Omental fat pad (tissue), 4 donors: ENCODE measurements at places on chromosomes 11 and 22.

GRCh38 chr11:130726234-130727037 lies 189.8 kb downstream of the SNX19 start:
- no peak for DNase-seq

GRCh38 chr11:97856666-97857065 lies 1164.1 kb upstream of the CNTN5 start:
- no peak for DNase-seq

GRCh38 chr11:18056561-18057181 lies 10.6 kb upstream of the TPH1 start:
- DNase-seq = no peak

- no peak for DNase-seq
Measured at GRCh38 chr11:133053124-133053776, 479.1 kb downstream of the OPCML start.

DNA sequence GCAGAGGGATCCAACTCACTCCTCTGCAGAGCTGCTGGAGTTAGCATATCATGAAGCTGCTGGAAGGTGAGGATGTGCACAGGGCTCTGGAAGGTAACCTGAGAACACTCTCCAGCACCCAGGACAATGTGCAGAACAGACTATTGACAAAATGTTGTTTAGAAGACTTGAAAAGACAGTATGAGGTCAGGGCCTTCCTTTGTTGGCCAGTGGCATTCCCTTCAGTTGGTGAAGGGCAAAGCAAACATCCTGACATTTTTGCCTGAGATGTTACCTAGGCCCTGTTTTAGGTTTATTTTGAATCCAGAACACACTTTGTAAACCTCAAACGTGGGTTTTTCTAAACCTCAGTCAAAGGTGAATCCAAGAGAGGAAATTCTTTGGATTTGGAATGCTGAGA lies 67.8 kb downstream of the DEPDC5 start:
- DNase-seq = no peak

DNA sequence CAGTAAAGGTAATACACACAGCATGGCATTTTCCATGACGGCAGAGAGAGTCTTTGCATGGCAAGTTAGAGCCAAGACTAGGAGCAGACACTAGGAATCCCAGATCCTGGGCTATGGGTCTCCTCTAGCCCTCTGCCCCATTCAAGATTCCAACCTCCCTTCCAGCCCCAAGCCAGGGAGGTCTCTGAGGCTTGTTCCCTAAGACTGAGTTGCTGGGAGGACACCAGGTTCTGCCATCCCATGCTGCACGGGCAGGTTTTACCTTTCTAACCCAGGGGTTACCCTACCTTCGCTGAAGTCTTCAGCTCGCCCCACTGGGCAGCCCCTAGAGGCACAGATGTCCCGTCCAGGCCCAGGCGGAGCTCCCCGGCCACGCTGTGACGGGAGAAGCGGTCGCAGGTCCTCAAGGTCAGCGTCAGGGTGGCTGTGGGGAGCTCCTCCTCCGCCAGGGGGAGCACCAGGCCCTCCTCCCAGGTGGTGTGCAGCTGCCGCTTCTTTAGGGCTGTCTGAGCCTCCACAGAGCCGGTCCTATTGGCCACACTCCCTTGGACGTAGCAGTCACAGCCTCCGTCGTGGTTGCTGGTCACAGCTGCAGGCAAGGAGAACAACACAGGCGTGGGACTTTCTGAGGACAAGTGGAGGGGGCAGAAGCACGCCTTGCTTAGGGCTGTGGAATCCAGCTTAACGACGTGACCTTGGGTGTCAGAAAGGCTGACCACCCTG lies 33.8 kb downstream of the SYT13 start:
- no peak for DNase-seq

DNA sequence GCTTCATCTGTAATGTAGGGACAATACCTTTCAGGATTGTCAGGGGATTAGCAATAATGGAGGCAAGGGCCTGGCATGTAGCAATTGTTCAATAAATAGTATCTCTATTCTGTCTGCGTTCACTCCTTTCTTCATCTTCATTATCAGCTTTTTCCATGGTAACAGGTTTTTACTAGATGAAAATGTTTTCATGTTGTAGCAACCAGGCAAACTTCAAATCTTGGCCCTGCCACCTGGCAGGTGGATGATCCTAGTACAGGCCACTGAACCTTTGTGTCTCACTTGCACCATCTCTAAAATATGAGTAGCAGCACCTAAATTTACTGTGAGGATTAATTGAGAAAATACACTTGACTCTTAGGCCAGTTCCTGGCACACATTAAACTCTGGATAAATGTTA lies 83.4 kb downstream of the SWAP70 start:
- DNase-seq = no peak

GRCh38 chr11:46275964-46276641 lies 1.4 kb upstream of the CREB3L1 start:
- no peak for DNase-seq

GRCh38 chr22:22756109-22756508 lies 111.7 kb downstream of the GGTLC2 start:
- no peak for DNase-seq

- DNase-seq = no peak
Measured at GRCh38 chr11:128563308-128563707, 24.1 kb downstream of the ETS1 start.

DNA sequence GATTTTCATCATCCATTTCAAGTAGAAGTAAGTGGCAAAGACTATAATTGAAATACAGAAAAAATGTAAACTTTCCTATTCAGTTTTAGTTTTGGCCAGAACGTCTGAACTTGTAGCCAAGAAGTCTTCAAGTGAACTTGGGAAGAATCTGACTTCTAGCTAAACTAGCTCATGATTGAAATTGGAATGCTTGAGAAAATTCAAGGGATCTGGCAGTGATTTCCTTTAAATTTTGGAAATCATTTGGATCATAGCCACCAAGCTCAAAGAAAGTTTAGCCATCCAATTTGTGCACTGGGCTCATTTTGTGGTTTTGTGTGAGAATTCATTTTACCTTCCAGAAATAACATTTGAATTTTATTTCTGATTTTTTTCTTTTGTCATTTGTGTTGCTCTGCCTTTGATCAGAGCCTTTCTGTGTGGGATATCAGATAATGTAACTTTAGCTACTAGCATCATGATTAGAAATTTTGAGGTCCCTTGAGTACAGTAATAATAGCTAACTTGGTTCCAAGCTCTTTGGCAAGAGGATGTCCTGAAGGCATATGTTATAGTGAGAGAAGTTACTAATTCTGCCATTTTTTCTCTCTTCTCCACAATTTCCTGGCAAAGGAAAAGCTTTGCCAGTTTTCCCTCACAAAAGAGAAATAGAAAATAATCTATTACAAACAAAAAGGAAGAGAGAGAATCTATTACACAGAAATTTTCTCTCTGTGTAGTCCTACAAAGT lies 2123.7 kb upstream of the RAG2 start:
- no peak for DNase-seq

- DNase-seq = no peak
Measured at GRCh38 chr11:108835624-108836023, 170.8 kb downstream of the DDX10 start.

DNA sequence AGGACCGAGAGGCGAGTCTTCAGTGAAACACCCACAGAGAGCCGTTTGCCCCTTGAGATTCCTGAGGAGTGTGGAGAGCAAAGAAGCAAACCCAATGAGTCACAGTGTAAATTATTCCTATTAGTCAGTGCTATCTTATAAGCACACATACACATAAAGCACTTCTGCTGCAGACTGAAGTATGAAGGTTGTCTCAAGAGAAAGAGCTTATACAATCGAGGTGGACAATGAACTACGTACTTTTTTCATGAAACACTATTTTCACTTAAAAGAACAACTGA lies 37.3 kb downstream of the GALNT18 start:
- no peak for DNase-seq

- DNase-seq = no peak
Measured at GRCh38 chr22:39686178-39686620, 115.6 kb downstream of the CACNA1I start.

DNA sequence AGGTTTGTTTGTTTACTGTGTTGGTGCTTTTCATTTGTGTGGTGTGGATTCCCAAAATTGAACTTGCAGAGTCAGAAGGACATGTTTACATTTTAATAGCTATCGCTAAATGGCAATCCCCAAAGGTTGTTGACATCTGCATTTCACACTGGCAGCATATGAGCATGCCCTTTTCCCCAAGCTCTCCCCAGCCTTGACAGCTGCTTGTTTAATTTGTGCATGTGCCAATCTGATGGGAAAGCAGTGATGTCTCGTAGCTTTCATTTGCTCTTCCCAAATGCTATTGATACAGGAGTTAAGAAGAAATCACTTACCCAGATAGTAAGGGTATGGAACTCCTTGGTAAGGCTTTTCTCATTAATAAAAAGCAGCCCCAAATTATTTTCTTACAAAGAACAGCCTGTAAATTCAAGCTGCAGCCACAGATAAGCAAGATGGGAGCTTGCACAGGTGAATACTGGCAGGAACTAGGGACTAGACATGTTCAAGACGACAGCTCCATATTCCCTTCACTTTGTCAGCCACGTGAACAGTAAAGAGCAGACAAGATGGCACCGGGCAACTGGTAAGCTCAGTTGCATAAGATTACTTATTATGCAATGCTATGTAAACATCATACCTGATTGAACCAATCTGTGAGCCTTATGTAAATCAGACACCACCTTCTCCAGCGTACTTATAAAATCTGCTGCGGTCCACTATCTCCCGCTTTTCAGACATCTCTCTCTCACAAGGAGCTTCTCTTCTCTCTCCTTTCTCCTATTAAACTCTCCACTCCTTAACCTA lies 87.4 kb downstream of the IGLL5 start:
- DNase-seq = no peak

DNA sequence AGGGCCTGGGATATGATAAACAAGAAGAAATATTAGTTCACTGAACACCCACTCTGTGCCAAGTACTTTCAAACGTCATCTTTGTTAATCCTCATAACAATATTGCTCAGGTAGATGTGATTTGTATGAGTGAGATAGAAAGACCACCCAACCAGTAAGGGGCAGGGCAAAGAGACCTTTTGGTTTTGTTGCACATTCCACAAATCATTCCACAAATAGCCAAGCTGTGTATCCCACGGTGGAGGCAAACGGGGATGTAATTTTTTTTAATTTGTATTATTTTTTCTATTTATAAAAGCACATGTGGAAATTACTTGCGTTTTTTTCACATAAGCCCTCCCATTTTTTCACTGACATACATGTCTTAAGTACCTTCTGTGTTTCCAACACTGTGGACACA lies 29.0 kb downstream of the LAYN start:
- DNase-seq = no peak

- DNase-seq = no peak
Measured at GRCh38 chr11:122979103-122979814, 2.4 kb downstream of the BSX start.

- no peak for DNase-seq
Measured at GRCh38 chr11:99171330-99171729, 150.6 kb downstream of the CNTN5 start.

DNA sequence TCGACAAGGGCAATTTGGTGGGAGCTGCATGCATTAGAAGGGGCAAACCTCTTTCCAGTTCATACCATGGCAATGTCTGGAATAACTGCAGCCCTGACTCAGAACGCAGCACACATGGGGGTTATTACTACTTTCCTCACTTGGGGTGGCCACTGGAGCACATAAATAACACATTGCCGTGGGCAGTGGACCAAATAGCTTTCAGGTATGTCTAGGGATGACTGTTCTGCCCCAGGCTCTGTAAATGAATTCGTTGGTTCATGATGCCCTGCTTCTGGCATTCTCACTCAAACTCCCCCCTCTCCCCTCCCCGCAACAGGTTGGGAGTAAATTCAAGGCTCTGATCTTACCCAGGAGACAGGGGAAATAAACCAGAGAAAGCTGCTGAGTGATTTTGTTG lies 238.0 kb upstream of the PLET1 start:
- no peak for DNase-seq

DNA sequence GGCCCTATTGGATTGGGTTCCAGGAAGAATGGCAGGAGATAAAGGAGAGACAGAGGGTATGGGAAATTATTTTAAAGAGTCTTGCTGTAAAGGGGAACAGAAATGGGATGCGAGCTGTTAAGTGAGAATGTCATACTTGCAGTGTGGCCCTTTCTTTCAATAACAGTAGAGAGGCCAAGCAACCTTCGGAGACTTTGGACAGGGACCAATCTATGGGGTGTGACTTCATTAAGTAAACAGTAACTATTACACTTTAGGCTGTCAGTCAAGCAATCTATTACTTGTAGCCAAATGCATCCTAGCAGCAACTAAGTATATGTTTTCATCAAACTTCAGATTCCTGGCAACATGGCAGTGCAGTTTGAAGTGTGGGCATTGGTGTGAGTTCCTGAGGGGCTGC lies 376.2 kb upstream of the LARGE1 start:
- no peak for DNase-seq

- no peak for DNase-seq
Measured at GRCh38 chr22:32693102-32693501, 108.4 kb upstream of the TIMP3 start.

DNA sequence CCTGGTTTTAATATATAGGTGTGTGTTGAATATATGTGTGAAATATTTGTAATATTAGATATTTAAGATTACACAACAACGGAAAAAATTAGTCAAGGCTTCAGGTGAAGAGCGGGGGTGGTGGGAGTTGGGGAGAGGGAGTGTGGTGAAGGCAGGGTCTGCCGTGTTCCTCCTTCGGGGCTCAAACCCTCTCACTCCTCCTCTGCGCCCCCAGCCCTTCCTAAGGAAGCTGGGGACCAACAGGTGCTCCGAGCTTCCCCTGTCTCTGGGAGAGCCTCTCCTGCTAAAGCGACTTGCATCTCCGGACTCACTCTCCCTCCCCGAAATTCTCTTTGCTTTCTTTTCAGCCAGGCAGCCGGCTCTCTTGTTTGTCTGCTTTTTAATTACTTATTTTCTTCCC lies 960 bp upstream of the CADM1 start:
- DNase-seq = no peak

- DNase-seq = no peak
Measured at GRCh38 chr22:37021710-37022482, 2.4 kb downstream of the MPST start.

DNA sequence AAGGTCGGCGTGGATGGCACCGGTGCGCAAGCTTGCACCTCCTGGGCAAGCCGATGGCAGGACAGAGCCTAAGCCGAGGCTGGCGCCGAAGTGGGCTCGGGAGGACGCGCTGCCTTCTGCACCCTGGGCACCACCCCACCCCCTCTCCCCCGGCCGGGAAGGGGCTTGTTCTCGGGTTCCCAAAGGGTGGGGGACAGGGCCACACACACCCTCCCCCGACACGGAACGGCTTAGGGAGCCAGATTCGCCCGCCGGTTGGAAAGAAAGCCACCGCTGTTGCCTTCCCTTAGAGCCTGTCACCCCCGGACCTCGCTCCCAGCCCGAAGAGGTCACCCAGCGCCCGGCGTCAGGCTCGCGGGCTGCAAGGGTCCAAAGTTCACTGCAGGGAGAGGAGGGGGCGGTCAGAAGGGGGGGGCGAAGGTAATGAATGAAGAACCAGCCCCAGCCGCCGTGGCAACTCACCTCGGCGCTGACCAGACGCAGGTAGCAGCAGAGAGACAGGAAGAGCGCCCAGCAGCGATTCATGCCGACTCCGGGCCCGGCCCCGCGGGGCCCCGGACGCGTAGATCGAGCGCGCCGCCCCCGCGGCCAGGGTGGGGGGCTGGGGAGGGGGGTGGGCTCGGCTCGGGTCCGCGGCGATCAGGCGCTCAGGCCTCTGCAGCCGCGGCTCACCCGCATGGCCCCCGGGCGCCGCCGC lies 1.2 kb downstream of the PDGFB start:
- DNase-seq = no peak
